Osteoblast (primary cell): ENCODE measurements at places on chromosomes 12 and 14.

DNA sequence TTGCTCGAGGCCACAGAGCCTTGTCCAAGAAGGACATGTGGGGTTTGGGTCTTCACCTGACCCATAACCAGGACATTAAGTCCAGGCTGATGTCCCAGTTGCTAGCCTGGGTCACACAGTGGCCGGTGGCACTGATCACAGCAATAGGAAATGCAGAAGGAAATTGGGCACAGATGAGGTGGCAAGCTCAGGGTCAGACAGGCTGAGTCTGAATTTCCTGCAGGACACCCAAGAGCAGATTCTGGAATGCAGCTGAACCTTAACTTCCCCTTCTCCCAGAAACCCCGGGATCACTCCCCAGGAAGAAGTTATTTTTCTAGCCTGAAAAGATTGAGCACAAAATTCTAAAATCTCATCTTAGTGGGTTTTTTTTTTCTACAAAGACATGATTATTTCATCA lies 199.9 kb downstream of the KSR2 start:
- no peak for DNase-seq

- no peak for DNase-seq
Measured at GRCh38 chr14:86084097-86084496, 554.2 kb downstream of the FLRT2 start.

GRCh38 chr14:69038455-69039287 lies 59.6 kb upstream of the ACTN1 start:
- peak; percentile 86 for DNase-seq

- peak; percentile 44 for DNase-seq
Measured at GRCh38 chr12:131038159-131038558, 84.5 kb downstream of the ADGRD1 start.

GRCh38 chr12:131204416-131205274 lies 250.9 kb downstream of the ADGRD1 start:
- DNase-seq: no peak

DNA sequence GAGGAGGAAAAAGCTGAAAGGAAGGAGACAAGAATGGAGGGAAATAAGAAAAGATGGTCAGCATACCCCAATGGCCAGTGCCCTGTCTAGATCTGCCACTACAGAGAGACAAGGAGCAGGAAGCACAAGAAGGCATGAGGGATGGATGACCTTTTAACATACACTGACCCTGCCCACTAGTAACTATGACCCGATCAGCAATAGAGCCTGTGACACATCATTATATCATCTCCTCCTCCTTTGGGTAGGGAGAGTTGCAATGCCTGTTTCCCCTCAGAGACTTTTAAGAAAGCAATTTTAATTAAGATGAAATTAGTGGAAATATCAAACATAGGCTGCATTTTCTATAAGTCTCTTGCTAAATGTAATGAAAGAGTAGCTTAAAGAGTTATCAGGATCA lies 4.7 kb upstream of the SLC2A13 start:
- DNase-seq: no peak

DNA sequence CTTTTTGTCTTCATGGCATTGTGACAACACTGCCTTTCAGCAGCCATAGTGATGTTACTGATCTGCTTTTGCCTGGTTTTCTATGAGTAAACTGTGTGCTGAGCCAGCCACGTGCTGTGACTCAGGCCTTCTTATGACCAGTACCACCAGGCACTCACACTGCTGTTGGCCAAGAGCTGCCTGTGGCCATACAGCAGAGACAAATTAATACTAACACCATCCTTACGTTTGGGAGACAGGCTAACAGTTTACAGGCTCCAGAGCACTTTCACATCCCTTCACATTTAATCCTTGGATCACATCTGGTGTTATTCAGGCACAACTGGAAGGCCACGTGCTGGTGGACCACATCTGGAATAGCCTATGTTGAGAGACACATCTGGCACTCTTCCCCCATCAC lies 377.9 kb downstream of the CCDC91 start:
- peak; percentile 73 for DNase-seq

GRCh38 chr12:96244826-96245225 lies 50.7 kb downstream of the ELK3 start:
- no peak for DNase-seq

DNA sequence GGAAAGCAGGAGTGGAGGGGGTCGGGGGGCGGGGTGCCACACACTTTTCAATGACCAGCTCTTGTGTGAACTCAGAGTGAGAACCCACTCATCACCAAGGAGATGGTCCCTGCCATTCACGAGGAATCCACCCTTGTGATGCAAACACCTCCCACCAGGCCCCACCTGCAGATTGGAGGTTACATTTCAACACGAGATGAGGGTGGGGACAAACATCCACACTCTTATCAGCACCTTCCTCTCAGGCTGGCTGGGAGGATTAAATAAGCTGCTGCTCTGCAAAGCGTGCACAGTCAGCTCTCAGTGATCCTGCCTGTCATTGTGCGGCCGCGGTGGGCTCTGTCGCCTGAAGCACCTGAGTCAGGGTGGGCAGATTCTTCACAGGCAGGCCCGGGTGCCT lies 39.7 kb downstream of the AACS start:
- no peak for DNase-seq

- no peak for DNase-seq
Measured at GRCh38 chr12:5963515-5963914, 18.5 kb upstream of the ANO2 start.

DNA sequence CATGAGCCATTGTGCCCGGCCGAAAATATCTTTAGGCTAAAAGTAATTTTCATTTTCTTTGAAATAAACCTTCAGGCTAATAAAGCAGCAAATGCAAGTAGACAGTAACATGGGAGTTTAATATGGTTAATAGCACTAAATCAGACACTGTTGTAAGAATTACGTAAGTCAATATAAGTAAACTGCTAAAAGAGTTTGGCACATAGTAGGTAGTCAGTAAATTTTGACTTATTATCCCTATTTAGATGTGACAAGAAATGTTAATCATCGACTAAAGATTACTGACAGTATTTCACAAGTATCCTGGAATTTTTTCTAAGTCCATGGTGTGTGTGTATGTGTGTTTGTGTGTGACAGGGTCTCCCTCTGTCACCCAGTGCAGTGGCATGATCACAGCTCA lies 3.9 kb downstream of the PPP4R3A start:
- peak; percentile 52 for DNase-seq

DNA sequence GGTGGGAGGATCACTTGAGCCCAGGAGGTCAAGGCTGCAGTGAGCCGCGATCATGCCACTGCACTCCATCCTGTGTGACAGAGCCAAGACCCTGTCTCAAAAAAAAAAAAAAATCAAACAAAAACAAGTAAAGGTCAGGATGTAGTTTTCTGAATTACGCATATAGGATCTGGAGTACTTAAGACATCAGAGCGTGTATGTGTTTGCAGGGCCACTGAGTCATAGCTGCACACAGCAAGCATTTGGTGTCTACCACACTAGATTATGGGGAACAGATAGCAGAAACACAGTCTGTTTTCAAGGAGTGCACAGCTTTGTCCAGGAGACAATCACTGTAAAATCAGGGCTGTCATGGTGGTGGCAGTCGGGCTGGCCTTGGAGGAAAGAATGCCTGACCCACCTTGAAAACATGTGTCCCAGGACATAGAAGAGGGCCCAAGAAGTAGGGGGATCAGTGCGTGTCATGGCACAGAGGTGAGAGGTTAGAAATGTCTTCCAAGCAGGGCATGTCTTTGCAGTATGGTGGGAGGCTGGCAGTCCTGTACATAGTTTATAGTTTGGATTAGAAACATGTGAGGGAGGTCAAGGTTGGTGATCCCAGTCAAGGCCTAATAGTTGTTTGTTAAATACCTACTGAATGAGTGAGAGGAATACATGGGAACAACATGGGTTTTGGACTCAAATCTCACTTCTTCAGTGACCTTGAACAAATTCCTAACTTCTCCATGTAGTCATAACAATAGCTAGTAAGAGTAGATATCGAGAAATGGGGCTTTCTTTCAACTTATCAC lies 23.6 kb upstream of the C12orf71 start:
- peak; percentile 21 for DNase-seq

GRCh38 chr14:26926585-26926984 lies 328.8 kb upstream of the NOVA1 start:
- DNase-seq: no peak

DNA sequence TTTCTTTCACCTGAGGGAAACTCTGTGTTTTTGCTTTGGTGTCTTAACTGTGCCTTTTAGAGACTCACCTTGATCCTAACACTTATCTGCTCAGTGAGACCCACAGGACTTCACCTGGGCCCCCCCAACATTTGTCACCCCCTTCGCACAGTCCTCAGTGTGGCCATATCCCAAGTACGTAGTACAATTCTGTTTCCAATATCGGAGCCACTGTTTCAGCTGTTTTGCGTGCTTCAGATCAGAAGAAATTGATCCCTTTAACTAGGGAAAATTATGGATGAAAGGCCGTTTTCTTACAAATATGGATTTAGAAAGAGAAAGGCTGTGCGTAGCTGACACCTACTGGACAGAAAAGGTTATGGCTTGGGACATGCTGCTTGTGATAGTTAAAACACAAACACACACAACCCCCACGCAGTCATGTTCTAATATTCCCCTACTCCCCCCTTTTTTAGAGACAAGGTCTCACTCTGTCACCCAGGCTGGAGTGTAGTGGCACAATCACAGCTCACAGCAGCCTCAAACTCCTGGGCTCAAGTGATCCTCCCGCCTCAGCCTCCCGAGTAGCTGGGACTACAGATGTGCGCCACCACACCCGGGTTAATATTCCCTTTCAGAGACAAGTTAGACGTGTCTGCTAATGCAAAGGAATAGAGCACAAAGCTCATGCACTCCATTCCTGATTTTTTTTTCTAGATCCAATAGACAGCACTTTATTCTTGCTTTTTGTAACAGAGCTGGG lies 3.6 kb upstream of the SLC7A8 start:
- peak; percentile 85 for DNase-seq

GRCh38 chr14:24160499-24160849 lies 591 bp upstream of the IRF9 start:
- DNase-seq: no peak

GRCh38 chr12:3332188-3332587 lies 158.8 kb upstream of the PRMT8 start:
- peak; percentile 86 for DNase-seq

DNA sequence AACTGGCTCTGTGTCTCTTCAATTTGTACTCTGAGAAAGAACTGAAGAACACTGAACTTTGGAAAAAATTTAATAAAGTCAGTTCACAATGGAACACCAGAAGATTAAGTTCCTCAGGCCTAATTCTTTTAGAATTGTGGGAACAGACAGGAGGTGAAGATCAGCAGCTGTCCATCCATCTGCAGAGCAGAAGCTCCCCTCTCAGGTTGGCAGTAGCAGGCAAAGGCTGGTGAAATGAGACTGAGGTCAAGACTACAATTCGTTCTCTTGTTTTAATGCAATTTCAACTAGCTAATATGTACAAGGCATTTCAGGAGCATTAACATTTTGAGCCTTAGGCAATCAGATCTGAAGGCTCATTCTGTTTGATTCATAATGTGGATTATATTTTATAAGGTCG lies 10.3 kb upstream of the TRHDE start:
- DNase-seq: no peak

- DNase-seq: no peak
Measured at GRCh38 chr12:90842477-90842876, 112.5 kb downstream of the CCER1 start.

- DNase-seq: no peak
Measured at GRCh38 chr12:65900912-65901672, 76.8 kb downstream of the HMGA2 start.

DNA sequence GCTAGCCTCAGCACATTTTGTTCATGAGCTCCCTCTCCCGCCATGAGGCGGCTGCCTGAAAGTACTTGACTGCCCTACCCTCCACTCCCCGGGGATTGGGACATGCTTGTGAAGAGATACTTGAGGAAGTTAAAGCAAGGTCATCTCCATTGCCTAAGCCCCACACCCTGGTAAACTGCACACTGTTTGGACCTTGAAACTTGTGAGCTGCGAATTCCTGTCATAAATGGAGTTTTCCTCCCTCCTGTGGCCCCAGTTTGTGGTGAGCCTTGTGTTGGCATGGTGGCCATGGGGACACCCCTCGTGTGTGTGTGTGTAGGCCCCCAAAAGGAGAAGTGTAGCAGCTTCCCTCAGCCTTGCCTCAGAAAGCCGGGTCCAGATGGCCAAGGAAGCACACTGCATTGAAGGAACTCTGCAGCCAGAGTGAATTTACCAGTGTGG lies 395.5 kb downstream of the ZFP36L1 start:
- no peak for DNase-seq

GRCh38 chr12:56358836-56359532 lies 923 bp downstream of the STAT2 start:
- peak; percentile 54 for DNase-seq
